NB4 (cell line): ENCODE measurements at places on chromosomes 4 and X.
A peak's percentile ranks its signal among the peaks of the same experiment; 100 is the strongest.

DNA sequence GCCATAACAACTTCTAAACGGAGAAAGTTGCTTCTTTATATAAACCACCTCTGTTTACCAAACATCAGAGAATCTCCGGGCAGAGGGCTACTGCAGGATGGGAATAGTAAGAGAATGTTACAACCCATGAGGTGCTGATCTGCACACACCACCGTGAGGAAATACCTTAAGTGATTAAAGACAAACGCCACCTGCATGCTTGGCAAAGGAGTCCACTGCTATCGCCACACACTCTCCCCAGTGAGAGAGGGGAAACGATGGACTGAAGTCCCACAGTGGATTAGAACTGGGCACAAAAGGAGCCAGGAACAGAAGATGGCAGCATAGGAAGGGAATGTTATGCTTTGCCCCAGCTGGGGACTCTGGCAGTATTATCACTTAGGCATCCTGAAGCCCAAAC, 15.6 kb downstream of the MAML3 start:
- DNase-seq: no peak

GRCh38 chr4:39466747-39467146, 7.9 kb downstream of the LIAS start:
- DNase-seq: no peak

DNA sequence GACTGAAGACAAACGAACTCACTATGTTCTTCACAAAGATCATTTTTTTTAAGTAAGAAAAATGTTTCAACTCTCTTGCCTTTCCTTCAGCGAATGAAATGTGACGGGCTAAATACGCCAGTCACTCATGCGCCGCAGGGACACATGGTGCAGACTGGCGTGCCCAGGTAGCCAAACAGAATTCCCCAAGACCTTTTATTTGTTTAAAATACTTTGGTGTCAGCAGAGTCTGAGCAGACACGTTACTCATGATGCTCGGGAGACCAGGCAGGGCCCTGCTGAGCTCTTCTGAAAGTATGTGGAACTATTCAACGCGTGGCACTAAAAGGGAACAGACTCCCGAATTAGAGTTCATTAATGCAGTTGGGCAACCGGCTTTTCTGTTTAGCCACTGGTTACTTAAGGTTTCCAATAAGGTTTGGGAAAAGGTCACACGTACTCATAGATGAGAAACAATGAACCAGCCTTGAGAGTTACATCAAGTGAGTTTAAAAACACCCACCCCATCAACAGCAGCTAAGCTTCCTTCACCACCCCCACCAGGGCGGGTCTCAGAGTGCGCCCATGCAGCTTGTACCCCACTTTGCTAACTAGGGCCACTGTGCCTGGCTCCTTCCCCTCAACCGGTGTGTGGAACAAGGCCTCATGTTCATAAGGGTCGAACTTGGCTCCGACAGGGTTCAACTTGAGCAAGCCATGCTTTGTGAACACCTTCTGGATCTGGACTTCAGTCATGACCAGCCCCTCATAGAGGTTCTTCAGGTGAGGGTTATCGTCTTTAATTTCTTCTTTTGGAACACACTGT, 7.3 kb downstream of the GRPEL1 start:
- DNase-seq: no peak

GRCh38 chr4:176034936-176035335, 30.7 kb upstream of the WDR17 start:
- DNase-seq: no peak

- no peak for DNase-seq
Observed at GRCh38 chr4:76023389-76023788, at the start of gene CXCL10. Gene CXCL10 (minus strand): TSS chr4:76023497. CDS start chr4:76023431, 66 bp downstream.

GRCh38 chr4:40482985-40483647, 146.5 kb downstream of the RBM47 start:
- DNase-seq: no peak

GRCh38 chrX:153645921-153646488, 998 bp upstream of the DUSP9 start:
- no peak for DNase-seq

DNA sequence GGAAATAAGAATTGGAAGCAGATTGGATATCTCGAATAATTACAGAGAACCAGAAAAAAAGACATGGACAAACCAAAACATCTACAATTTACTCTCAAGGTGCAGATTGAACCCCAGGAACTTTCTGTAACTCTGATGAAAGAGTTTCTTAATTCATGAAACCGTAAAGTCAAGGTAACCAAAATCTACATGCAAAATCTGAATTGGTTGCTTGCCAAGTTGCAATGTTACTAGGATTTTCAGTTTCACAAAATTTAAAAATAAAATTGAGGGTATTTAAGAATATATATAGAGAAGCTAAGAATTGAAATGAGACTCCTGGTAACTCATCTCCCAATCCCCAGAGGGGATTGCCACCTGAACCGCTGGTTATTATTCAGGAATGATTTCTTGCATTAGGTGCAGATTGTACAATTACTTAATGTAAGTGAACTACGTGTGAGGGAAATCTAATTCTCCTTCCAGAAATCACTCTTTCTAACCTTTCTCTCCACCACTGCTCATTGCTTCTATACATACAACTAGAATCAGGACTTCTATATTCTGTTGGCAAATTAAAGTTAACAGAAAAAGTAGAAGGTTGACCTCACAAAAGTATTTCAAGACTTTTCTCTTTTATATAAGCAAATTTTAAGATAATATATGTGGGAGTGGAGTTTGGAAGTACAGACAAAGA, 221.5 kb upstream of the NDST4 start:
- DNase-seq: no peak

DNA sequence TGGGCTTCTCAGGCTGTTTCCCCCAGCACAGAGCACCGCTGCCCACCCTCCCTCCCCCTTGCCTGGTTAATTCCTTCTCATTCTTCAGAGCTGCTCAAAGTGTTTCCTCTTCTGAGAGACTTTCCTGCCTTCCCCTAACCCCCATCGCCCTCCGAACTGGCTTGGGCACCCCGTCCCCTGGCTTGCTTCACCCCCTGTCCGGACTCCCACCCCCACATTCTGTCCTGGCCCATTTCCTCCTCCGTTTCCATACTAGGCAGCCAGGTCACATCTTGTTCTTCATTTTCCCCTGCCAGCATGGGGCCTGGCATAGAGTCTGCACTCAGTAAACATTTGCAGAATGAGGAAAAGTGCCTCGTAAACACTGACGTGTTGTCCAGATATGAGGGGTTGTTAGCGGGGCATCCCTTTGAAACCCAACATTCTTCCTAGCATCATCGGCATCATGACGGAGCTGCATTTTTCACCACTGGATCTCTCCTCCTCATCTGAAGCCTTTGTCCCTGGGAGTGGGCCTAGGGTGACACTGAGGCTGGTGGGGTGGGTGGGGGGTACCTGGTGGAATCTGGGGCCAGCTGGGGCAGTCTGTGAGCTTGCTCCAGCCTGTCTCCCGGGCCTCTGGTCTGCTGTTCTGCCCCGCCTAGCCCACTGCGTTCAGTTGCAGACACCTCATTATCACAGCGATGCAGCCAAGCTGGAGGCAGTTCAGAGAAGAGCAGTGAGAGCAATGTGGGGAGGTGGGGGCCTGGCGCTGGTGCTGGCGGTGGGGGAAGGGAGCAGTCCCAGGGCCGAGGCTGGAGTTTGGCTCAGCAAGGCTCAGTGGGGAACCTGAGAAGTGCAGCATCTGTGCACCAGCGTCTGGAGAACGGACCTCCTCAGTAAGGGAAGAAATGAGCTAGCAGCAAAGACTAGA, 149.4 kb upstream of the PJA1 start:
- no peak for DNase-seq

DNA sequence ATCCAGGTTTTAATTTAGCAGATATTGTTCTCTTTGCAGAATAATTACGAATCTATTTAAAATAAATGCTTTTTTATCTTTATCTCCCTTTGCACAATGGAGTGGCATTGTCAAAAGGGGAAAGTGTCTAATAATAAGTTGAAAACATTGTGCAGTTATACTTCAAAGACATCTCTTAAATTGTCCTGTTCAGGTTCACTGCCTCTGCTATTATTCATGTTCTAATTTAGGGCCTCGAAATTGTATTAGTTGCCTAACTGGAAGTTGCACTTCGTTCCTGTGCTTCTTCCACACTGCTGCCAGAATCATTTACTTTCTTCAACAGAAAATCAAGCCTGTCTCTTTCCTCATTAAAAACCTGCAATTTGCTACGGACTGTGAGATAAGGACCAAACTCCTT, 150.5 kb upstream of the SPRY1 start:
- DNase-seq: no peak

DNA sequence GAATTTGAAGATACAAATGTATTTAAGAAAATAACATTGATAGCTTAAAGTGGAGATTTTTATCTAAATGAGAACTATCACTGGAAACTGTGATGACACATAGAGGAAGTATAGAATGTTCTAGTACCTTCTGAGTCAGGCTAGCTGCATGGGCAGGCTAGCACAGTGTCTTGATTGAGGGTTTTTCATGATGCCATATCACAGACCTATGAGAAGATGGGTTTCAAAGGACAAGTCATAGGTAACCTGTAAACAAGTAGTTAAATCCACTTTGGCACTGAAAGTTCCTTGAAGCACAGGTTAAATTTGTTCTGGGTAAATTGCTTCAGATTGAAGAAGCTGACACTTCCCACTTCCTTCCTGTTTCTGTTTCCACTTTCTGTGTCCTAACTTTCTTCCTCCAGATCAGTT, 48.2 kb upstream of the CDKN2AIP start:
- DNase-seq: peak; percentile 20

- peak; percentile 52 for DNase-seq
Observed at GRCh38 chr4:21512353-21512752, 436.2 kb downstream of the KCNIP4 start.

DNA sequence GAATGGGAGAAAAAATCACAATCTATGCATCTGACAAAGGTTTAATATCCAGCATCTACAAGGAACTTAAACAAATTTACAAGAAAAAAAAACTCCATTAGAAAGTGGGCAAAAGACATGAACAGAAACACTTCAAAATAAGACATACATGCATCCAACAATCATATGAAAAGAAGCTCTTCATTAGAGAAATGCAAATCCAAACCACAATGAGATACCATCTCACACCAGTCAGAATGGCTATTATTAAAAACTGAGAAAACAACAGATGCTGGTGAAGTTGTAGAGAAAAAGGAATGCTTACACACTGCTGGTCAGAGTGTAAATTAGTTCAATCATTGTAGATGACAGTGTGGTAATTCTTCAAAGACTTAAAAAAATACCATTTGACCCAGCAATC, 306.0 kb upstream of the TBX22 start:
- no peak for DNase-seq
